ENCODE measurements at places on chromosomes 7 and 10.

- peak; percentile 51 for DNase-seq
These were observed 451 bp downstream of the SRRT start for GRCh38 chr7:100875356-100875751.

- DNase-seq, result no peak
These were observed 43.4 kb downstream of the SORBS1 start for GRCh38 chr10:95517536-95518454.

DNA sequence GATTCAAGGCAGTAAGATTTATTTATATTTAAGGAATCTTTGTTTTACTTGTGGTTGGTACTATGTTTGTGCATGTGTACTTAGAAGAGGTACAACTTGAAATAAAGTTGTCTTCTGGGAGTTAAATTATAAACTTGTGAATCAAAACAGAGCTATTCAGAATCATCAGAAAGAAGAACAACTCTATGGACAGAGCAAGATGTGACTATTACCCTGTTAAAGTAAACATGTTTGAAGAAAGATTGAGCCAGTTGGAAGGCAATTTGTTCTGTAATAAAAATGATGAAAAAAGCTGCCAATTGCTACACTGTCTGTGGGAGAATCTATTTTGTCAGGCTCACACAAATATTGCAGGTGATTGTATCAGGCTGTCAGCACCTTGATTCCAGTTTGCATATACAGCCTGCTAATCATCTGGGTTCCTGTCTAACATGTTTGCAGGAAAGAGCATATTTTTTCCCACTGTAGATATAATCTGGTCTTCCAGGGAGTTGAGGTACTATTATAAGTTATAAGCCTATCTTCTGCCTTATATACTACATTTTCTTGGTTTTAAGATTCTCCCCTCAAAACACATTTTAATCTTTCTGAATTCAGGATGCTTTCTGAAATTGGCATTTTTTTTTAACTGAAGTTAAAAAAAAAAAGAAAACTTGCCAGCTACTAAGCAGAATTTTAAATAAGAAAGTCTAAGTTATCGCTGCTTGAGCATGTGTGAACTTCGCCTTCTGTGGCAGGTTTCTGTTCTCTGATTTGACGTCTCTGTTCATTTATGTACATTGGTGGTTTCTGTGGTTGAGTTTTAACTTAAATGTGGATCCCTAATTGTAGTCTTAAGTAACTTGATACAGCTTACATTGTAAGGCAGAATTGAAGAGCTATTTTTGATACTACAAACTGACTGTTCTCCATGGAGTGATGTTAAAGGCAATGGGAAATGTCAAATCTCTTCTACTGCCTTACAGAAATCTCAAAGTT is 46.0 kb downstream of the ZNRF2 start:
- peak; percentile 26 for DNase-seq

DNA sequence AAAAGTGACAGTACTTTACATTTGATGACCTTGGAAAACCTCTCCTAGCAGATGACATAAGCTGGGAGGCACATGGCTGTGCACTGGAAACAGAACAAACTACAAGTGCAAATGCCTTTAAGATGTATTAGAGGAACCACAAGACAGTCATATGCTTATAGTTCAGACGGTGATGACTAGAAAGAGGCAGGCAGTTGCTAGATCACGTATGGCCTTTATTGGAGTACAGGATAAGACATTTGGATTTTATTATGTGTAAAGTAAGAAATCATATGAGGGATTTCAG is 290.0 kb downstream of the SORCS1 start:
- no peak for DNase-seq

GRCh38 chr7:6071406-6071805 is 40.2 kb downstream of the ANKRD61 start:
- DNase-seq, result no peak

GRCh38 chr7:150826061-150826849 is 25.7 kb downstream of the TMEM176A start:
- DNase-seq, result no peak

DNA sequence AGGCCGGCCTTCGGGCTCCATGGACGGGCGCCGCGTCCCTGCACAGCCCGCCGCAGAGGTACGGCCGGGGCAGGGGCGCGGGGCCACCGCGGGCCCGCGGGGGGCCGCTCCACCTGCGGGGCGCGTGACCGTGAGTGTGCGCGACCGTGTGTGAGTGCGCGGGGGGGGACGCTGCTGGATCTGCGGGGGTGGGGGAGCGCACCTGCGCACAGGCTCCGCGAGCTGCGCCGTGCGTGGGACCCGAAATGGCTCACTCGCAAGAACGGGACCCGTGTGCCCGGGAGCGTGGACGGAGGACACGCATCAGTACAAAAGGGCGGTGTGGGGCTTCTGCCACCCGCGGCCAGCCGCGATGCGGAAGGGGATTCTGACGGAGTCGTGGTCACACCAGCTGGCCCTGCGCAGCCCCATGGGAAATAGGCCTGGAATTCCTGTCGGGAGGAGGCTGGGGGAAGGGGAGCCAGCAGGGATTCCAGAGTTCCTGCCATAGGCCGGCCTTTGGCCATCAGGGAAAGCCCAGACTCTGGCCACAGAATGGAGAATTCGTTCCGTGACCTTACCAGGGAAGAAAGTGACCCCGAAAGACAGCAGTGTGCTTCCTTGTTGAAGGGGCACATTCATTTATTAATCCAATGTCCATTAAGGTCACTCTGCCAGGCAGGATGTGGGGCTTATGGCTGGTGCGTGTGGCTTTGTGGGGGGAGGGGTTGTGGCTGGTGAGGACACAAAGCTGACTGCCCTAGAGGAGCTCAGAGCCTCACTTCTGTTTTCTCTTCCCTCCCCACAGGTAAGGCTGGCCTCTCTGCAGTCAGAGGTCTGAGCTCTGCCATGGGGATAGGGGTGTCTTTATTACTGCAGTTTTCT is 494 bp downstream of the REPIN1 start:
- DNase-seq, result peak; percentile 67

- no peak for DNase-seq
These were observed 32.7 kb downstream of the TBXAS1 start for GRCh38 chr7:139861803-139862202.

DNA sequence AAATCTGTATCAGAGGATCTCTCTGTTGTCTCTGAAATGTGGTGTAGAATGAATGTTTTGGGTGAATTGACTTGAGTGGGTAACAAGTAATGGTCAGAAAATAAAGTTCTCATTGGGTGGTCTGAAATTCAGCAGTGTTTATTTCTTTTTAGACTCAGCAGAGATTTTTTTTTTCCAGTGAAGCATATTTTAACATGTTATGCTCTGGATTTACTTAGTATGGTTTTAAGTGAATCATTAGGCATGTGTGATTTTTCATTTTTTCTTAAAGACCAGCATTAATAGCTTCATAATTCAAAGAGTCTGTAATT is 63.5 kb downstream of the REEP3 start:
- DNase-seq, result no peak
